Activated T-cell treated with anti-CD3 and anti-CD28 coated beads for 48 hours (primary cell): ENCODE measurements at places on chromosomes 2 and 18.

DNA sequence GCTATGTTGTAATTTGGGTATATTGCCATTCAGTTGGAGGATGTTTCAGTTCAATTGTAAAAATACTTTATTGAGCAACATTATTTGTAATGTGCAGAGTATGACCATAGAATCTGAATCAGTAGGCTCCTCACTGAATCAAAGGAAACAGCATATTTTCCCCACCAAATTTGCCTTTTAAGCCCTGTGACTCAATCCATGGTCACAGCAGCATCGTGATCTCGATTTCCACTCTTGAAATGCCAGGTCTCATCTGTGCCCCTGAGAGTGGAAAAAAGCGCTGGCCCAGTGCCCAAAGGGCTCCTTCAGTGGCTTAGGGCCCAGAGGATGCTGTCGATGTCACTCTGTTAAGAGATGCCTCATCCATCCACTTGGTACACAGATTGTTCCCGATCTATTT lies 57.5 kb downstream of the FHOD3 start:
- peak; percentile 29 for DNase-seq

DNA sequence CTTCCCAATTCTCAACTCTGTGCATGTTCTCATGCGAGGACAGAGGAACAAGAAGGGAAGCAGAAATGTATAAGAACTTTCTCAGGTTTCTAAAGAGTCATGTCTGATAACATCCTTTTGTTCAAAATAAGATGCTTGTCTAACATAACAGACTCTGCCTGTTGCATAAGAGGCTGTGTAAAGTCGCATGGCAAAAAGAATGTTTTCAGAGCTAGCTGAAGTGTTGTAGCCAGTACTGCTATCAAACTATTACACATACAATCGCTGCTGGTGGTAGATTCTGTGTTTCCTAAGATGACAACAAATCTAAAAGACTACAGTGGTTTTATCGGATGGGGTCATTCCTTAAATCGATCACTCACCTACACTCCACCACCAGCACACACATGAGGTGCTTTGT lies 487.5 kb downstream of the IRS1 start:
- DNase-seq = no peak

GRCh38 chr2:187497858-187498463 lies 49.9 kb upstream of the CALCRL start:
- no peak for DNase-seq

DNA sequence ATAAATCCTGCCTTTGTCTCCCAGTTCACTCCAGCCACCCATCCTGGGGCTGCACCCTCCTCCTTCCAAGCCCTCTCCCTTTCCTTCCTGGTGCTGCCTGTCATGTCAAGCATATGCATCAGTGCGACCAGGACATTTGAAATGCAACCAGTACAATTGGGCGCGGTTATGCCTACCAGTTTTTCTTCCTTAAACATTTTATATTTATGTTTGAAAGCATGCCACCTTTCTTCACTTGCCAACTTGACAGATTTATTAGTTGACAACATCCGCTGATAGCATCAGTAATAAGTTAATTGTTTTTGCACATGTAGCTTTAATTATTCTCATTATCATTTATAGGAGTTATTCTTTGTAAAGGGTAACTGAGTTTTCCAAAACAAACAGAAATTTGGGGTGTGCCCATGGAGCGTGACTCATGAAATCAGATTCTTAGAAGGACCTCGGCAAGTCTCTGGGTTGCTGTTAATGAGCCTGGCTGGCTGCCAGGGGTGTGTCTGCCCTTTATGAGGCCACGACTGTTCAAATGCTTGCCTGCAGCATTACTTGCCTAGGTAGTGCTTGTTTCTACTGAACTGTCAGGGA lies 32.8 kb upstream of the IL1B start:
- DNase-seq = no peak

- no peak for DNase-seq
Measured at GRCh38 chr2:80001701-80002101, 302.9 kb downstream of the LRRTM1 start.

DNA sequence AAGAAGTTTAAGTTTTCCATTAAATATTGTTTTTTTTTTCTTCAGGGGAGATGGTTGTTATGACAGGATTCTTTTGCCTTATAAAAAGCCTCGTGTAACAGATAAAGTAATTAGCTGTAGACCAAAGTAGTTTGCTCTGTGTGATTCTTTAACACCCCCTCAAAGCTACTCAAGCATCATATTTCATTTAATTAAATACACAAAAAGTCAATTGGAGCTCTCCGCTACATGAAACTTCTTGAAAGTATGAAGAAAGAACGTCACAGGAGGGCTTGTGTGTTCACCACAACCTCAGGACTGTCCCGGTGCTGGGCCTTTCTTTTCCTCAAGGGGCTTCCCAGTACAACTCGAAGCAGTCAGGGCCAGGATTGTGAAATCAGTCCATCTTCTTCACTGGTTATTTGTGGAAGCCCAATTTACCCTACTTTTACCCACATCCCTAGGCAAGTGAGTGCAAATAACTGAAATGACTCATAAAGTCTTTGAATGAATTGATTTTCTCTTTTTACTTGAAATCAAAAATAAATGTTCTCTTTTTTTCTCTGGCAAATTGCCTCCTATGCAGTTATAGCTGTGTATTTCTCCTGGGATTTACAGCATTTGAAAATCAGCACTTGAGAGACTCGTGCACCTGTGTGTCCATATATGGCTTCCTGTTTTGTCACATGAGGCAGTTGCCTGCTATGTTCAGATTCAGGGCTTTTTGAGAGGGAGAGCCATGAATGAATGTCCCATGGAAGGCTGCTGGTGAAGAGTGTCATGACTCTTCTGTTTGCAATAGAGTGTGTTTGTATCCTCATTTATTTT lies 48.6 kb downstream of the LINC00305 start:
- no peak for DNase-seq
